PC-9 (cell line): ENCODE measurements at places on chromosomes 5 and 9. TPM values are rescaled to one million over a fixed set of nuclear protein-coding genes. Genes with fewer than 3 reads are reported as not detected.
A peak's percentile ranks its signal among the peaks of the same experiment; 100 is the strongest.

GRCh38 chr5:78411586-78411985, 51.2 kb downstream of the SCAMP1 start:
- DNase-seq, result no peak

- no peak for DNase-seq
Observed at GRCh38 chr5:122985006-122985700, 51.4 kb downstream of the PPIC start.

GRCh38 chr5:61919920-61920319, 386.1 kb upstream of the KIF2A start:
- no peak for DNase-seq

DNA sequence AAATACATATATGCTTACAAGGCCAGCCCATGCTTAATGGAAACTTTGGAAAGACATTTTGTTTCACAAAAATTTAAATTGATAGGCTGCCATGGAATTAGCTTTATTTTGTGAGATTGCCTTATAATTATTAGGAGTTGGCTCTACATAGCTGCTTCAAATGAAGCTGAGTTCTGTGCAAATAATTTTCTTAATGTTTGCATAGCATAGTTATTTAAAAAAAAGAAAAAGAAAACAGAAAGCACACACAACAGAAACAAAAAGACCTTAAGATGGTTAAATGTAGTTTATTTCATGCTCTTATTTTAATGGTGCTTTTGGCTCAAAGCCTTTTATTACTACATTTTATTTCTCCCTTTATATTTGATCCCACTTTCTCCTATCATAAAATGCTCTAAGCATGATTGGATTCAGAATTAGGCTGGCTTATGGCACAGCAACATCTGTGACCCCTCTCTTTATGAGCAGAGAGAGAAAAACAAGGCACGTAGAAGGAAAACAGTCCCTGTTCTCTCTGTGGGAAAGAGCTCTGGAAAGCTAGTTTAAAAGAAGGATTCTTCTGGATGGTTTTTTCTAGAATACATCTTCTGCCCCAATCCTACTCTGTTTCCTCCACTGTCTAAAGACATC, 530.5 kb downstream of the NTRK2 start:
- DNase-seq, result no peak

GRCh38 chr5:74647096-74647495, 6.6 kb upstream of the ENC1 start:
- DNase-seq, result no peak

DNA sequence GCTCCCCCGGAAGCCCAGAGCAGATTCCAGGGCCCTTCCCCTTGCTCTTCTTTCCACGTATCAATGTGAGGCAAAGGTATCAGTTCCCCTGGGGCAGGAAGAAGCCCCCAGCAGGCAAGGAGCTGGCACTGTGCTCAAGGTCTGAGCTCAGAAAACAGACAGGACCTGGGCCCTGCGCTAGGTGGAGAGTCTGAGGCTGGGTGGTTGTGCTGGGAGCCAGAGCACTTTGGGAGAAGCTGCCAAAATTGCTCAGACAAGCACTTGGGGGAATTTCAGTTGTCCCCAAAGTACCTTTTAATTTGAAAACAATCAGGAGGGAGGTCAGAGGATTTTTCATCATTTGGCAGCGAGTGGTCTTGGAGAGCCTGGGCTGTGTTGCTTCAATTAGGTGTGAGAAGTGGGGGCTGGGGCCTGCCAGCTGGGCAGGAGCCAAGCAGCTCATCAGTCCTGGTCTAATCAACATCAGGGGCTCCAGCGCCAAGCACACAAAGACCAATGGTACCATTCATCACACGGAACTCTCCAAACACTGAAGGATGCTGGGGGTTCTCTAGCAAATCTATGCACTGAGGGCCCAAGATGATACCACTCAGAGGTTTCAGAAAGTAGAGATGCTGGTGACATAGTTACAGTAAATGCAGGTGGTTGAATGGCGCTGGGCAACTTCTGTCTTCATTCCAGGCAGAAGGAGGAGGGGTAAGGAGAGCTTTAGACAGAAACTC, 176.5 kb downstream of the SNX18 start:
- DNase-seq, result no peak

- DNase-seq, result no peak
Observed at GRCh38 chr9:3385871-3386270, 139.9 kb downstream of the RFX3 start.

DNA sequence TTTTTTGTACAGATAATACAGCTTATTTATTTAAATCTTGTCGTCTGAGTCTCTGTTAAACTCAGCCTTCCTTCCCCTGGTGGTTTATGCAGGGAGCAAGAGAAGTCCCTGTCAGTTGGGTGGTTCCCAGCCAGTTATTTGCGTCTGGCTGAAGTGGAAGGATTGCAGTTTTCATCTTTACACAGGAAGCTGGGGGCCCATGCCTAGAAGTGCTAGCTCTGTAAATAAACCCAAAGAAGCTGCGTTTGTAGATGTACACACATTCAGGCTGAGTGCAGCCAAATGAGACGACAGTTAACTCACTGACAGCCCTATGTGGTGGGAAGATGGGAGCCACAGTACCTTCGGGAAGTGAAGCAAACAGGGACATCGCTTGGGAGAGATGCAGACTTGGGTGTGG, 122.1 kb downstream of the SAXO1 start:
- DNase-seq, result no peak

GRCh38 chr9:19650312-19650711, 138.5 kb downstream of the SLC24A2 start:
- DNase-seq, result no peak

- DNase-seq, result peak; percentile 71
Observed at GRCh38 chr9:137396227-137396626, 26.7 kb downstream of the EXD3 start.

DNA sequence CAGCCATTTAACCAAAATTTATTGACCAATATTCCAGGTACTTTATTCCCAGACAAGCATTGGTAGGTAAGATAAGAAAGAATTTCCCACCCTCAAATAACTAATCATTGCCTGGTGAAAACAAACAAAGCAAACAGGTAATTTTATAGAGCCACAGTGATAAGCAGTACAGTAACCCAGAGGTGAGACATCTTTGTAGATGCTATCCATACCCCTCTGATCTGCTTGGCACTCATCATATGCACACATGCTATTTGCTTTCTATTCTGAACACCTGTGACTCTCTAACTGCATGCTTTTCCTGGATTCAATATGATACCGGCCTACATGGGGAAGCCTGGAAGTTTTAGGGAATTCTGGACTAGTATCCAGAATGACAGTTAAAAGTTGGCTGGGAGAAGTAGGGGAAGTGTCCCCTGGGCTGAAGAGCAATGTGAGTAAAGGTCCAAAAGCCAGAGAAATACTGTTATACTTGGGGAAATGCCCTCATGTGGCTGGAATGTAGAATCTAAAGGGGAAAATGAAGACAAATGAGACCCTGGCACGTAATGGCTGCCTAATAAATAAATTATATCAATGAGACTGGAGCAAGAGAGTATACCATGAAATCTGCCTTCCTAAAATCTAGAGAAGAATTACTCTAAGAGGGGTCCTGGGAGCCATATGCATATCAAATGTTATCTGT, 243.8 kb upstream of the ADAMTSL1 start:
- DNase-seq, result no peak

DNA sequence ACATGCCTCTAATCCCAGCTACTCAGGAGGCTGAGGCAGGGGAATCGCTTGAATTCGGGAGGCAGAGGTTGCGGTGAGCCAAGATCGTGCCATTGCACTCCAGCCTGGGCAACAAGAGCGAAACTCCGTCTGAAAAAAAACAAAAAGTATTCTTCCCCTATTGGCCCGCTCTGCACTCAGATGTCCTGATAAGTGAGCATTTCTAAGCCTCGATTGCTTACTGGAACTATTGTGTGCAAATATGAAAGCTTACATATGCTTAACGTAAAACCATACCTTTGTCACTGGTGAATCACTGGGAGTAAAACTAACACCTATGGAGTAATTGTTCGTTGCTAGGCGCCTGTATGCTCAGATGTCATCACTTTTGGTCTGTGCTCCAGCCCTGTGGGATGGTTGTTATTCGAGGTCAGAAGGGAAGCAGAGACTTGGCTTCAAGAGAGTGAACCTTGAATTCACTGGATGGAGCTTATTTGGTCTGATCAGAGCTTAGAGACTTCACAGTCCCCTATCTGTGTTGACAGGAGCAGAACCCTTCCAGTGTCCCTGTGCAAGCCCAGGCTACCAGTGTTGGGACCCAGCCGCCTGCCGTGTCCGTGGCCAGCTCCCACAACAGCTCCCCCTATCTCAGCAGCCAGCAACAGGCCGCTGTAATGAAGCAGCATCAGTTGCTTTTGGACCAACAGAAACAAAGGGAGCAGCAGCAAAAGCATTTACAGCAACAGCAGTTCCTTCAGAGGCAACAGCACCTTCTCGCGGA, 25.3 kb upstream of the LTC4S start:
- no peak for DNase-seq

GRCh38 chr5:55031492-55031891, 7.4 kb downstream of the GZMK start:
- no peak for DNase-seq

DNA sequence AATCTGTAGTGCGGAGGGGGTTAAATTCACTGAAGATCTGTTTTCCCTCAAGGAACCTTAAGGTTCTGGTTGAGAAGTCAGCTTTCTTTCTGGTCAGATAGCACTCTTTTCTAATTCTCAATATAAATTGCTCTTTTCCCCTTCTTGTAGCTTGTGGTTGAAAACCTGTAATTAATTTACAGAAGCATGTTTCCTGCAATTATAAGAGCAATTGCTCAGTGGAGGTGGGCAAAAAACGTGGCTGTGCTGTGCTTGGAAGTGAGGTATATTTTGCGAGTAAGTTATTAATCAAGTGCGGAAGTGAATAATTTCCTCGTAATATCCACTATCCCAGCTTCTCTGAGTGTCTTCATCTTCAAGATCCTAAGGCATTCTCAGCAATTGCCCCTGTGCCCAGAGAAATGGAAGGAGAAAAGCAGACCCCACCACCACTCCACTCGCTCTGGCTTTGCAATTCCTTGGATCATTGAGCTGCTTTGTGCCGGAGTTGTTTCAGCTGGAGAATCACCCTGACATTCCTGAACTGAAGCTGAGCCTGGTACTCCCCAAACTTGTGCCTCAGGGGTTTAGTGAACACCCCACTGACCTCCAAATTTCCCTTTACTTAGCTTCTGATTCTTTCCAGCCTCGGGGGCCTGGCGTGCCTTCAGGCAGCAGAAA, 140.6 kb downstream of the LRRC70 start:
- DNase-seq, result no peak

DNA sequence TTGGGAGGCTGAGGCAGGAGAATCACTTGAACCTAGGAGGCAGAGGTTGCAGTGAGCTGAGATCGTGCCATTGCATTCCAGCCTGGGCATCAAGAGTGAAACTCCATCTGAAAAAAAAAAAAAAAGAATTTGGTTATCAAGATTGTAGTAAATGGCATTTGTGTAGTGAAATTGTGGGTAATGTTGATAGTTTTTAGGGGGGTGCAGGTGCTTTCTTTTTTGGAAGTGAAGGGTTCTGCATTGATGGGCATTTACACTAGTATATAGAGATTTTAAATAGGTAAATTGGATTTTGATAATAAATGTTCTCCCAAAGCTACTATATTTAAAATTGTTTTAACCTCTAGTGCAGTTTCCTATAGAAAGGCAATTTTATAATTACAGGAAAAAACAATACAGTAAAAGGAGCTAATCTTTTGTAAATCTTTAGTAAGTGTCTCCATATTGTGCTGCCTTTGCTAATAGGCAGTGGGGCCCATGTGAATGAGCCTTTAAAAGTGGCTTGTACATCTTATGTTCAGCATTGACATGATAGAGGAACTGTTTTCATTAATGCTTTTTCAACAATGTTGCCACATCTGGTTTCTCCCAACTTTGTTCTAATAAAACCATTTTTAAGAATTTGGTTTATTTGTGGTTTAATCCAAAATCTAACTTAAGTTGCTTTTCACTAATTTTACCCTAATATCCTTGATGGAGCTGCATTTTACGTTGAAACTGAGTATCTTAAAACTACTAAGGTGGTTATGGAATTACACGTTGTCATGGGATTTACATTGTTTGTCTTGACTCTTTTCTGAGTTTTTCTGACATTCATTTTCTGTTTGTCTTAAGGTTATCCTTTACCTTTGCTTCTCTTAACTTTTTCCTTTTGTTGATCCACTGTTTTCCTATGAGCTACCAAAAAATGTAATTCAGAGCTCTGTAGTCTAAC, 11.1 kb downstream of the MATR3 start:
- no peak for DNase-seq

DNA sequence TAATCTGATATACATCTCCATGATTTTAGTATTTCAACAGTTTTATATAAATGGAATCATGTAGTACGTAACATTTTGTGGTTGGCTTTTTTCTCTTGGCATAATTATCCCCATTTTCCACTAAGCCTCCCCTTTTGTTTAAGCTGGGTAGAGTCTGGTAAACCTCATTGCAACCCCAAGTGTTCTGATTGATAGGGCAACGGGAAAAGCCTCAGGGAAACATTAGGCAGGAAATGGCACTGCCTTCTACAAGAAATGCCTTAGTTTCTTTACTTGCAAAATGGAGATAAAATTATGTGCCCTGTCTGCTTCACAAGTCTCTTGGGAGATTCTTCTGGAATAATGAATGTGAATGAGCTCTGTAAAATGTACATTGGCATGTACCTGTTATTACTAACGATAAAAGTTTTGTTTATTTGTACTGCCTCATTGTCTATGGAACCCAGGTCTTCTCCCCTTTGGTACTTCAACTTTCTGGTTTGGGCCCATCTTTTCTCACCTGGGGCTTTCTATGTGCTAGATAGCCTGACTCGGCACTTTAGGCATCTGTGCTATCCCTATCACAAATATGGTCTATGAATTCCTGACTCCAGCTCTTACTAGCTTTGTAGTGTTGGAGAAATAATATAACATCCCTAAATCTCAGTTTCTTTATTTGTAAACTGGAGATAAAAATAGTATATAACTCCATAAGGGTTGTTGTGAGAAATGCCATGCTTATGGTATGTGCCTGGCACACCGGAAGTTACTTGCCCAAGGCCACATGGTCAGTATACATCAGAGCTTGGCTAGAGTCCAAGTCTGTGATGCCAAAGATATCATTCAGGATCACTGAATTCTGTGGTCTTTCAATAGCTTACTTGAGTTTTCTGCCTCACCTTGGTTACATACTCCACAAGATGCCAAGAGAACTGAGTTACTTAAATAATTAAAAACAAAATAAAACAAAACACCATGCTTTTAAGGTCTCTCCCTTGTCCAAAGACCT, 48.2 kb upstream of the ZNF169 start:
- DNase-seq, result no peak

GRCh38 chr9:1087120-1087881, 37.1 kb downstream of the DMRT2 start:
- DNase-seq, result no peak

The ALAD gene
- 33.3 and 42.7 TPM in 2 replicates for total RNA-seq

The FBXL17 gene
- total RNA-seq, result 14.7 and 19.5 TPM in 2 replicates

The CCDC180 gene
- 2.3 and 4.0 TPM in 2 replicates for total RNA-seq

The OR1Q1 gene
- not detected in 2 replicates for total RNA-seq

The ENTREP1 gene
- 0.30 and 0.35 TPM in 2 replicates for total RNA-seq

The IL13 gene
- total RNA-seq, result not detected in 2 replicates

The TRIM36 gene
- total RNA-seq, result 0.15 and 0.22 TPM in 2 replicates

The FAM120A gene
- 141 and 171 TPM in 2 replicates for total RNA-seq

The CCNG1 gene
- 112 and 170 TPM in 2 replicates for total RNA-seq

The TMEM171 gene
- 7.8 and 9.9 TPM in 2 replicates for total RNA-seq

The IL3 gene
- not detected in 2 replicates for total RNA-seq
